Gastrocnemius medialis (tissue), 4 donors: ENCODE measurements at places on chromosomes 2 and 18. TPM values are rescaled to one million over a fixed set of nuclear protein-coding genes. Genes with fewer than 3 reads are reported as not detected.

GRCh38 chr2:232367591-232368233 lies 10.8 kb upstream of the ALPP start:
- no peak overlapping the region for H3K4me3 ChIP-seq
- H3K27ac ChIP-seq = no peak overlapping the region
- no peaks in the 10 kb centered on the region for H3K27me3 ChIP-seq

DNA sequence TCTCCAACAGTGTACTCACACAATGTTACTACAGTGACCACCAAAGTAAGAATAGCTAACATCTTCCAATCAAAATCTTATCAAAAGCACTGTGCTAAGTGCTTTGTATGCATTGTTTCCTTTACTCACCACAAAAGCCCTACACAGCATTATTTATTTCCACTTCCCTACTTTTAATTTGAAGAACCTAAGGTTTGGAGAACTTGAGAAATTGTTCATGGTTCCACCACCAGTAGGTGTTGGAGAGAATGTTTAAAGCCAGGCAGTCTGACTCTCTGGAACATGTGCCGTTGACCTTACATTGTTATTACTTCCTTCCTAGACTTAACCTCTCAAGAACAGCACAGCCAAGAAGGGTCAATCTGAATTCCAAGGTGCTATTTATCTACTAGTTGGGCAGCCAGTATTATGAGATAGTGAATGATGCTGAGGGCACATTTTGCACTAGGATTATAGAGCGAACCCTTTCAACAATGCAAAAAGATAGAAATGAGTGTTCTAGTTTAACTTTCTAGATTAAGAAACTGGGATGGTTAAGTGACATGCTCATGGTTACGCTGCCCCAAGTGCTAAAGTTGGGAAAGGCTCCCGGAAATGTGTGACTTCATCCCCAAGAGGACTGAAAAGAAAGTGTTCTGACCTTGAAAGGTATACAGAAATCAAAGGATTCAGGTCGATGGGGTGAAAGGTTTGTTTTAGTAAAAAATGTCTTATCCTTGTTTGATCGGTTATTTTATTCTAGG lies 55.2 kb upstream of the FAM136A start:
- H3K4me3 ChIP-seq = no peak overlapping the region
- no peak for DNase-seq
- H3K27me3 ChIP-seq = no peaks in the 10 kb centered on the region
- H3K4me1 ChIP-seq = no peaks in the 10 kb centered on the region

GRCh38 chr2:184072470-184072869 lies 525.9 kb upstream of the ZNF804A start:
- no peak for DNase-seq
- H3K4me1 ChIP-seq = no peaks in the 10 kb centered on the region
- H3K27me3 ChIP-seq = no peaks in the 10 kb centered on the region
- H3K4me3 ChIP-seq = no peak overlapping the region
- H3K27ac ChIP-seq = no peak overlapping the region
- no peaks in the 10 kb centered on the region for H3K36me3 ChIP-seq

- H3K27ac ChIP-seq = no peak overlapping the region
- DNase-seq = no peak
- no peaks in the 10 kb centered on the region for H3K4me1 ChIP-seq
- H3K27me3 ChIP-seq = no peaks in the 10 kb centered on the region
- H3K4me3 ChIP-seq = no peak overlapping the region
- no peaks in the 10 kb centered on the region for H3K36me3 ChIP-seq
Observed at GRCh38 chr2:220555961-220556630, 928.7 kb downstream of the SLC4A3 start.

DNA sequence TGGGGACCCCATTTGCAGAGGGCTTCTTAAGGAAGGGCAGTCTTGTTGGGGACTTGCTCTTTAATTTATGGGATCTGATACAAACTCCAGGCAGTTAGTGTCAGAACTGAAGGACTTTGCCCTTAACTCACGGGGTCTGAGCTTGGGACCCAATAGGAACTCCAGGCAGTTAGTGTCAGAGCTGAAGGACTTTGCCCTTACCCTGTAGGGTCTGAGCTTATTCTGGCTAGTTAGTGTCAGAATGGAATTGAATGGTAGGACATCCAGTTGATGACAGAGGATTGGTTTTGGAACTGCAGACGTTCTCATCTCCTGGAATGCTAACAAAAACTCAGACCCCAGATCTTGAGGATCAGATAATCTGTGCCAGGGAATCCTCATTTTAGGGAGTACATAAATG lies 256.9 kb upstream of the COPS8 start:
- H3K36me3 ChIP-seq = no peaks in the 10 kb centered on the region
- no peaks in the 10 kb centered on the region for H3K27me3 ChIP-seq
- no peak overlapping the region for H3K27ac ChIP-seq
- DNase-seq = no peak
- peaks cover 11% of the 10 kb centered on the region for H3K4me1 ChIP-seq

DNA sequence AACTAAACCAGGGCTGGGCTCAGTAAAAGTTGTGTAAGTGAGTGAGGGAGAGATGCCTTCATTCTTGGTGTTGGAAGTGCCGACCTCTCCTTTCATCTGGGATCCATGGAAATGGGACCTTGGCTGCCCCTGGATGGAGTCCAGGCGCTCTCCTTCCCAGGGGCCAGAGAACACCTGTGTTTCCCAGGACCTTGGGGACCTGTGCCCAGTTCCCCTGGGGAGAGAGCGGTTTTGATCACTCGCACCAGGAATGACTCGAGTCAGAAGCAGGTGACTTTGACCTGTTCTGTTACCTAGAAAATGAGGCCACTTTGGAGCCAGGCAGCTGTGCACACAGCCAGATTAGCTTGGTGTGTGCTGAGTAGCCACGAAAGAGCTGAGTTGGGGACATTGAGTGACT lies 97.3 kb downstream of the SH3BP4 start:
- peak overlapping the region; percentile 51 for H3K27ac ChIP-seq
- H3K4me3 ChIP-seq = no peak overlapping the region
- H3K4me1 ChIP-seq = peaks cover 11% of the 10 kb centered on the region
- H3K36me3 ChIP-seq = no peaks in the 10 kb centered on the region
- DNase-seq = no peak
- H3K27me3 ChIP-seq = no peaks in the 10 kb centered on the region

DNA sequence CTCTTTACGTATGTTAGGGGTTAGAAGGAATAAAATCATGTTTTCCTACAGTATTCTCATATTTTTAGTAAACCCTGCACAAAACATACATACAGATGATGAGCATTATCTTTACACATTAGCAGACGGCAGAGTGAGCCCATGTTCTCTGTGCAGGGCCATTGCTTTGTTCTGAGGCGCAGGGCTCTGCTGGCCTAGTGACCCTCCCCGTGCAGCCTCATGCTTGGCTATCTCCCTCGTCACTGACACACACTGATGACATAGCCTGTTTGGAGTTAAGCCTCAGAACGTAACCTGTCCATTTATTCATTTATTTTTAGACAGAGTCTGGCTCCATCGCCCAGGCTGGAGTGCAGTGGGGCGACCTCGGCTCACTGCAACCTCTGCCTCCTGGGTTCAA lies 115.9 kb upstream of the FOSL2 start:
- peak; percentile 66 for DNase-seq
- peaks cover 27% of the 10 kb centered on the region for H3K4me1 ChIP-seq
- H3K36me3 ChIP-seq = no peaks in the 10 kb centered on the region

- H3K27me3 ChIP-seq = no peaks in the 10 kb centered on the region
- H3K27ac ChIP-seq = no peak overlapping the region
- H3K4me1 ChIP-seq = no peaks in the 10 kb centered on the region
- no peak for DNase-seq
- no peak overlapping the region for H3K4me3 ChIP-seq
- no peaks in the 10 kb centered on the region for H3K36me3 ChIP-seq
Observed at GRCh38 chr2:352696-353095, 64.8 kb upstream of the ALKAL2 start.

DNA sequence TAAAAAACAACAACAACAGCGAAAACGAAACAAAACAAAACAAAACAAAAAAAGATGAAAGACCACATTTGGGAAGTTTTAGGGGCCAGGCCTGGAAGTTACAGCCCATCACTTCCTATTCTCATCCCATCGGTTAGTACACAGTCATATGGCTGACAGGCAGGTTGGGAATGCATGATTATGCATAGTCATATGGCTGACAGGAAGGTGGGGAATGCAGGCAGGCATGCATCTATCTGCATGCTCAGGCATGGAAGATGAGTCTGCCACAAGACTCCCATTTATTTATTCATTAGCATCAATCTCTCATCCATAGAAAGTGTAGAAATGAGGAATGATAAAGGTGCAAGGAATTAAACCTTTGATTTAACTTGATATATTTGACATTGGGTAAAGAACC lies 325.3 kb upstream of the MEX3C start:
- no peaks in the 10 kb centered on the region for H3K36me3 ChIP-seq
- no peak for DNase-seq
- no peaks in the 10 kb centered on the region for H3K27me3 ChIP-seq
- no peak overlapping the region for H3K4me3 ChIP-seq
- no peaks in the 10 kb centered on the region for H3K4me1 ChIP-seq

DNA sequence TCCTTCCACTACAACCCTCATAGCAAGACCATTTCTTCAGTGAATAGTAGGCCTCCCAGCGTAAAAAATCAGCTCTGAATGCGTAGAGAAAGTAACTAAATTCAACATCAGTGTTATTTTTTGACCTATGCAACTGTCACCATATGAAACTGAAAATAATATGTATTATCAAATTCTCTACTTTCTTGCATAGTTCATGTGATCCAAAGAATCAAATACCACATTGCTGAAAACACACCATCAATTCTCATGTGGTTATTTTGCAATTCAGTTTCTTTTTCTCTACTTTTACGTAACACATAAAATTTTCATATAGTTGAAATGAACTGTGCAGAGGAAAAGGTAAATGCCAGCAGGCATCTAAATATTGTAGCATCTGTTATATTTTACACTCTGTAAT lies 208.5 kb upstream of the SPOPL start:
- H3K36me3 ChIP-seq = no peaks in the 10 kb centered on the region
- no peaks in the 10 kb centered on the region for H3K4me1 ChIP-seq
- no peak for DNase-seq
- H3K27me3 ChIP-seq = no peaks in the 10 kb centered on the region
- no peak overlapping the region for H3K27ac ChIP-seq

- H3K36me3 ChIP-seq = no peaks in the 10 kb centered on the region
- H3K27me3 ChIP-seq = no peaks in the 10 kb centered on the region
- H3K4me3 ChIP-seq = no peak overlapping the region
- no peak for DNase-seq
- H3K27ac ChIP-seq = no peak overlapping the region
Observed at GRCh38 chr2:42752314-42752713, 11.6 kb downstream of the OXER1 start.

- no peaks in the 10 kb centered on the region for H3K4me1 ChIP-seq
- H3K27ac ChIP-seq = no peak overlapping the region
- H3K27me3 ChIP-seq = no peaks in the 10 kb centered on the region
- no peak overlapping the region for H3K4me3 ChIP-seq
- DNase-seq = no peak
Observed at GRCh38 chr2:225027061-225027762, 15.1 kb downstream of the DOCK10 start.

DNA sequence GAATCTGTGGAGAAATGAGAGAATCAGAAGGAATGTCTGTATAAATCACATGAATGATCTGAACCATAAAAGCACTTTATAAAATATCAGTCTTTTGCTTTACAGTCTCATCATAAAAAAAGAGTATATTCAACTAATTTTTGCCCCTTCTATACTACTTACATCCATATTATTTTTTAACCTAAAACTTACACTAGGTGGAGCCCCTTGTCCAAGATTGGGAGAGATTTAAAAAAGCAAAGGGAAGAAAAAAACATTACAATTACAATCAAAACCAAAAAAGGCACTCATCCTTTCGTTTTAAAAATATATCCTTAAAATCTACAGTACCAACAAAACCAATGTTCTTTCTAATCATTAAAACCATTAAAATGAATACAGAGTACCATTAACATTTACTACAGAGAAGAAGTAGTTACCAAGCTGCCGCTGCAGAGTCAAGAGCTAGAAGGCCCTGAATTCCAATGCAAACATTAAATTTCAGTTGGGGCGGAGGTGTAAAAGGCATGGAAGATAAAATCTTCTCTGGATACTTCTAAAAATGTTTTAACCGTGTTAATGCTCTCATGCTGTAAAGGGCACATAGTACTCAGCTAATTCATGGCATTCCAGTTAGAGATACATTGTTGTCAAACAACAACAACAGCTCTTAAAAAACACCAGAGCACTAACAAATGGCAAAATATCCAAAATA lies 56.7 kb upstream of the EPB41L3 start:
- H3K36me3 ChIP-seq = no peaks in the 10 kb centered on the region
- no peak overlapping the region for H3K27ac ChIP-seq
- no peaks in the 10 kb centered on the region for H3K4me1 ChIP-seq

DNA sequence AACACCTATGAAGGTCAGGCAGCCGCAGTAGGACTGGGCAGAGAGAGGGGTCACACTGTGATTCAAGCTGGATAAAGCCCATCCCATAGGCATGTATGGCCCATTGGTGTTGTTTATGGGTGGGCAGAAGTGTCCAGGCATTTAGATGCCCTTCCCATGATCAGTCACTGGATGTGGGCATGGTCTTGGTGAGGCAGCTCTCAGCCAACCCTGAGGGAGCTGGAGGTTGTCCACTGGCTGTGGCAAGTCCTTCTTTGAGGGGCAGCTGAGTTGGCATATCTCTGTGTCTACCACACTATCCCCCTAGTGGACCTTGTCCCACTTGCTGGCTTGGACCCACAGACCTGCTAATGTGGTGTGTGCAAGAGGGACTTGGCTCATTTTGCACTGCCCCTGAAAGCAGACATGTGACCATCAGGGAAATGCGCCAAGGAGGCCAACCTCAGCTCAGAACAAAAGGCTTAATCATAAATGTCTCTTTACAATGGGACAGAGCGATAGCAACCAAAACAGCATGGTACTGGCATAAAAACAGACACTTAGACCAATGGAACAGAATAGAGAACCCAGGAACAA lies 82.0 kb downstream of the TMEM17 start:
- no peaks in the 10 kb centered on the region for H3K36me3 ChIP-seq
- H3K4me1 ChIP-seq = peaks cover 16% of the 10 kb centered on the region
- H3K27ac ChIP-seq = no peak overlapping the region
- H3K4me3 ChIP-seq = no peak overlapping the region

DNA sequence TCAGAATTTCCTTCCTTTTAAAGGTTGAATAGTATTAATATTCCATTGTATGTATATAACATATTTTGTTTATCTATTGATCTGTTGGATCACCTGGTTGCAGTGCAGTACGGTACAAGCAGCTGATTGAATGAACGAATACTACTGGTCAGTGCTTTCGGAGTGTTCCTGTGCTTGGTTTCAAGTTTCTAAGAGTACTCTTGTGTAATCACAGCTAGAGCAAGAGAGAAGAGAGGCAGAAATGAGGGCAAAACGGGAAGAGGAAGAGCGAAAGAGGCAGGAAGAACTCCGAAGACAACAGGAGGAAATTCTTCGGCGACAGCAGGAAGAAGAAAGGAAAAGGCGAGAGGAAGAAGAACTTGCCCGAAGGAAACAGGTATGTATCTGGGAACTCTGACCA lies 40.3 kb upstream of the KCNJ13 start:
- no peaks in the 10 kb centered on the region for H3K36me3 ChIP-seq
- H3K4me3 ChIP-seq = no peak overlapping the region
- no peak for DNase-seq
- no peaks in the 10 kb centered on the region for H3K4me1 ChIP-seq

ZNF892 gene
- total RNA-seq = 4.5 TPM

CTAGE1 gene
- total RNA-seq = not detected

CDH19 gene
- total RNA-seq = 0.25 TPM

C1GALT1C1L gene
- total RNA-seq = not detected

MAP3K19 gene
- not detected for total RNA-seq

CCDC85A gene
- 5.7 TPM for total RNA-seq

ZNF24 gene
- total RNA-seq = 50.7 TPM
